ENCODE measurements at places on chromosomes 13 and 19.

GRCh38 chr13:27355894-27356293 lies 68.5 kb upstream of the GTF3A start:
- DNase-seq = no peak

GRCh38 chr19:33781415-33781935 lies 15.2 kb upstream of the KCTD15 start:
- DNase-seq = no peak

DNA sequence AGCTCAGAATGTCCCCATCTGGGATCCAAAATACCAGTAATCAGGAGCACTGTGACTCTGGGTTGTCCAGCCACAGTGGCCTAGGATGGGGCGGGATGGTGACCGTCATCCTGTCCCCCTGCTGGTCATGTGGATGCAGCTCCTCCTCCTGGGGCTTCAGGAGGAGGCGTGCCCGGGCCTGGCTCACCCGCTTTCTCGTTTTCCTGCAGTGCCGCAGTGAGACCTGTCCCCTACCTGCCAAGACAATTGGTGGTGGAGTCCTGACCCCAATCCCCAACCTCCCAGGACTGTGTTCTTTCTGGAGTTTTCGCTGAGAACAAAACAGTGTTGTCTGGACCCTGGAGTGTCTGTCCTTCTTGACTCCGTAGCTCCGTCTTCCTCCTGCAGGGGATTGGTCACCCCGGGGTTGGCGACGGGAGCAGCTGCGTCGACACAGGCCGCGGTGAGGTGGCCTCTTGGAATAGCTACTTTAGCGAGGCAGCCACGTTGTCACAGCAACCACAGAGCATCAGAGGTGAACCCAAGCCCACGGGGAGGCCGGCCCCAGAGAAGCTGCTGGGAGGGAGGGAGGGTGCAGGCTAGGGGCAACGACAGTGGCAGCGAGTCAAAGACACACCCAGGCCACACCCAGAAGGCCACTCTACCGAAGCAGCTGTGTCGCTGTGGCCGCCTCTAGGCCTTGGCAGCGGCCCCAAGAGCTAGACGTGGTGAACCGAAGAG lies 10.2 kb upstream of the EMC10 start:
- DNase-seq = no peak

DNA sequence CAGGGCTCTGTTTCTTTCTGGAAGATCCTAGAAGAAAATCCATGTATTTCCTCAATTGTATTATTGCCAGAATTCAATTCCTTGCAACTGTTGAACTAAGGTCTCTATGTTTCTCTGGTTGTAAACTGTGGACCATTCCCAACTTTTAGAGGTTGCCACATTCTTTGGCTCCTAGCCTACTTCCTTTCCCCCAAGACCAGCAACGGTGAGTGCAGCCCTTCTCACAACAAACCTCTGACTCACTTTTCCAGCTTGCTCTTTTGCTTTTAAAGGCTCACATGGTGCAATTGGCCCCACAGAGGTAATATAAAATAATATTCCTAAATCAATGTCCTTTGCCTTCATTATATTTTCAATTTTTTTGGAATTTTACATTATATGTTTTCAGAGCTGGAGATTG lies 371.3 kb downstream of the SLITRK5 start:
- no peak for DNase-seq

DNA sequence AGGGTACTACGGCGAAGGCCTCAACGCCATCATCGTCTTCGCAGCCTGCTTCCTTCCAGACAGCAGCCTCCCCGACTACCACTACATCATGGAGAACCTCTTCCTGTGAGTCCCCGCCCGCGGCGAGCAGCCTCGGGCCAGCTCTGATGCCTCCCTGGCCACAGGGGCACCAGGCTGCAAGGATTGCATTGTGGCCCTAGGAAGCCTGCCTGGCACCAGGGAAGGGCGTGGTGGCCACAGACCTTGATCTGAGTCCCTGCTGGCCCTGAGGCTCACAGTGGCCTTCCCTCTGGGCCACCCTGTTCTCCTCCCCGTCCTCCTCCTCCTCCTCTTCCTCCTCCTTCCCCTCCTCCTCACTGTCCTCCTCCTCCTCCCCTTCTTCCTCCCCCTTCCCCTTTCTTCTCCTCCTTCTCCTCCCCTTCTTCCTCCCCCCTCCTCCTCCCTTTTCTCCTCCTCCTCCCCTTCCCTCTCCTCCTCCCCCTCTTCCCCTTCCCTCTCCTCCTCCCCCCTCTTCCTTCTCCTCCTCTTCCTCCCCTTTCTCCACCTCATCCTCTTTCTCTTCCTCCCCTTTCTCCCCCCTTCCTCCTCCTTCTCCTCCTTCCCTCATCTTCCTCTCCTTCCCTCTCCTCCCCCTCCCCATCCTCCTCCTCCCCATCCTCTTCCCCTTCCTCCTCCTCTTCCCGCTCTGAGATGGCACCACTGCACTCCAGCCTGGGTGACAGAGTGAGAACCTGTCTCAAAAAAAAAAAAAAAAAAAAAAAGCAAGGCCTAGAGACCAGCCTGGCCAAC lies 24.4 kb upstream of the NMRK2 start:
- DNase-seq = no peak

GRCh38 chr19:3285647-3286176 lies 61.3 kb downstream of the CELF5 start:
- DNase-seq = peak; percentile 42

DNA sequence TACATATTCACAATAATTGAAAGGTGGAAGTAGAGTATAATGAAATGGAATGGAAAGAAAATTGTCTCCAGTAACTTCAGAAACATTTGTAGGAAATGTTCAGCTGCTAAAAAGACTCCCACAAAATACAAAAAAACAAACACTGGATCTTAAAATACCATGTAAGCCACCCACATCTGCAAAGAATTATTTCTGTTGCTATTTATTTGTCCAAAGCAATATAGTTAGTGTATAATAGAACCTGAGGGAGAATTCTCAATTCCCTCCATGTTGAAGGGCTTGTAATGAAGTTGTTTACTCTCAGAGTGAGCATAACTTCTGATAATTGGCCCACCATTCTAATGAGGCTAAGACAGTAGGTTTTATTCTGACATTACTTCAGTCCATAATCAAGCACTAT lies 37.4 kb upstream of the KLF12 start:
- DNase-seq = no peak

GRCh38 chr19:55013596-55013995 lies 24.5 kb downstream of the GP6 start:
- no peak for DNase-seq

DNA sequence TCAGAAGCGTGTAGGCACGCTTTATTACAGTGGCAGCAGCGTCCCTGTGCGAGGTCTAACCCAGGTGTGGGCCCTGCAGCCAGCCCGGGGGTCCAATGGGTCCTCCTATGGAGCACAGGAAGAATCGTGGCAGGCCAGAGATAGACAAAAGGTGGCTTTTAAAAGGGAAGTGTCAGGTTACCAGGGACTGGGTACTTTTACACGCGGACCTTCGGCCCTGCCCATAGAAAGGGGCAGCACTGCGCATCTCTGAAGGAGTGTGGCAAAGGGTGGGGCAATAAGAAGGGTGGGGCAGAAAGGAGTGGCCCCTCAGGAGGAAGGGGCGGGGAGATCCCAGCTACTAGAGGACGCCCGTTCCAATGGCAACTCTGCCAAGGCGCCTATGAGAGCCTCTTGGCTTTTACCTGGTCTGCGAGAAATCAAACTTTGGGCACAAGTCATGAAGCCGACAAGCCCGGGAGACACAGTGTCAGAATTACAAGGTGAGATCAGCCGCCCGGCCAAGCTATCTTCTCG lies 1419.8 kb downstream of the UQCRFS1 start:
- peak; percentile 48 for DNase-seq

DNA sequence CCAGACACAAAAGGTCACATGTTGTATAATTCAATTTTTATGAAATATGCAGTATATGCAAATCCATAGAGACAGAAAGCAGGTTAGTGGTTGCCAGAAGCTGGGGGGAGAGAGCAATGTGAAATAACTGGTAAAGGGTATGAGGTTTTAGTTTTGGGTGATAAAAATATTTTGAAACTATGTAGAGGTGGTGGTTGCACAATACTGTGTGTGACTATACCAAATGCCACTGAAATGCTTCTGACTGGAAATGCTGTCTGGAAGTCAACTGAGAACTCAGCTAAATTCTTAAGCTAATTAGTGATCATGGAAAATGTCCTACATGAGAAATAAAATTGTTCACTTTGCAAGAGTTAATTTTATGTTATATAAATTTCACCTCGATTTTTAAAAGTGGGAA lies 65.3 kb upstream of the RXFP2 start:
- DNase-seq = no peak

DNA sequence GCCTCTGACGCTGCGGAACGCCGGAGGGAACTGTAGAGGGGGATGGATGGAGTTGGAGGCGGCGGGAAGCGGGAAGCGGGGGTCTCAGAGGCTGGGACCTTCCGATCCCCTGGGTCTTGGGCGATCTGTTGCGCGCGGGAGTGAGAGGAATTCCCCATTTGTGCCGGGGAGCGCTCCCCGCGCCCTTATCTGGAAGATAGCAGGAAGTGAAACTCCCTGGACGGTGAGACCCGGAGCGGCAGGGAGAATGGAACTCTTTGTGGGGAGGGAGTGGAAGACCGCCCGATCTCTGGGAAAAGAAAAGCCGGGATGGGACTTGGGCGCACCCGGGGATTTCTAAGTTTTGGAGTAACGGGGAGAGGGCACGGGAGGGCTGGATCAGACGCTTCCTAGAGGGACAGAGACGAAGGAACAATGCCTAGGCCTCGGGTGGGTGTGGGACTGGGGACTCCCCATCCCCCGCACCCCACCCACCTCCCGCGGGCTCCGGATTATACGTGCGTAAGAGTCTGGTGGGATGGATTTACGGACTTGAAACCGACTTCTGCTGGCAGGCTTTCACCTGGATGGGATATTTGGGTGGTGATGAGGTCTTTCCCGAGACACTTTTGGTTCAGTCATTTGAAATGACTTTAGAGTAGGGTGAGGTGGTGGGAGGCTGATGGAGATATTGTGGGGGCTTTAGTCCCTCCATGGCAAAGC lies 495 bp downstream of the LSR start:
- DNase-seq = no peak

DNA sequence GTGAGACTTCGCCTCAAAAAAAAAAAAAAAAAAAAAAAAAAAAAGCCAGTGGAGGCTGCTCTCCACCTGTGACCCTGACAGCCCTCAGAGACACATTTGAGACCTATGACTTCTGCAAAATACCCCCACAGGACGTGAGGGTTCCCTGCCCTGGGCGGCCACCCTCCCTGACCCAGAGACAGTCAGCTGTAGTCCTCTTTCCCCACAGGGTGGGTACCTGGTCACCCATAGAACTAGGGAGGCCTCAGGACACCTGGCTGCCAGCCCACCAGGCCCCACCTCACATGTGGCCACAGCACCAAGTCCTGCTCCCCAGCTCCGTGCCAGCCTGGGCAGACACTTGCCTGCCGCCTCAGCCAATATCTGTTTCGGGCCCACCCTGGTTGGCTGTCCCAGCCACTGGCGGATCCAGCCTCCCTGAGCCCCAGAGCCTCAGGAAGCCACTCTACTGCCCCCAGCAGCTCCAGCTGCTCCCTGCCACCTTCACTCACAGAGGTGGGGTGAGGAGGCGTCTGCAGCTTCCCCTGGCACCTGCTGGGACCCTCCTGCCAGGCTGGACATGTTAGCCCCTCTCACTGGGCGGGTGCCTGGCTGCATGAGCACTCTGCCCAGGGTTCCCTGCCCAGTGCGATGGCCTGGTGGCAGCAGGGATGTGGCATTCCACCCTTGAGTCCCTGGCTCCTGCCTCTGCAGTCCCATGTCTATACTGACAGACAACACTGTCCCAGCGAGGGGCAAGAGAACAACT lies 6.9 kb downstream of the MKNK2 start:
- DNase-seq = no peak

DNA sequence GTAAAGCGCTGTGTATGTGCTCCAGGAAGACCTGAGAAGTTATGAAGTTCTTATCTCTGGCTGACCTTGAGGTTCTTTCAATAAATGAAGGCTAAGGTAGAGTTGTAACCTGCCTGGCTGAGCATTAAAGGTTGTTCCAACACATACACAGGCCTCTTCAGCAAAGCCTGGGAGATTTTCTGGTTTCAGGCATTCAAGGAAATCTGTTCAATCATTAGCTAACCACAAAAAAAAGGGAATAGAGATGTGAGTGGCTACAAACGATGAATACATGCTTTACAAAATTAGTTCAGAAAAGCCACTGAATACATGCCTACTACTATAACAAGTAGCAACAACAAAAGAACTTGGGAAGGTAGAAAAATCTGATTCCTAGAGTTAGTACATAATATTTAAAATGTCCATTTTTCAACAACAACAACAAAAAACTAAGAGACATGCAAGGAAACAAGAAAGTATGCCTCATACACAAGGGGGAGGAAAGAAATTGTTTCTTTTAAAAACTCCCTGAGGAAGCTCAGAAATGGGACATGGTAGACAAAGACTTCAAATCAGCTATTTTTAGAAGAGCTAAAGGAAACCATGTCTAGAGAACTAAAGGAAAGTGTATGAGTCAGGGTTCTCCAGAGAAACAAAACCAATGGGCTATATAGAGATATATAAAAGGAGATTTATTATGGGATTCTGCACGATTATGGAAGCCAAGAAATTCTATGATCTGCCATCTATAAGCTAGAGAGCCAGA lies 191.5 kb upstream of the IPO5 start:
- no peak for DNase-seq

GRCh38 chr19:27860309-27860934 lies 1352.5 kb downstream of the UQCRFS1 start:
- DNase-seq = no peak

- DNase-seq = no peak
Observed at GRCh38 chr13:101425156-101425471, 8.8 kb upstream of the NALCN start.

DNA sequence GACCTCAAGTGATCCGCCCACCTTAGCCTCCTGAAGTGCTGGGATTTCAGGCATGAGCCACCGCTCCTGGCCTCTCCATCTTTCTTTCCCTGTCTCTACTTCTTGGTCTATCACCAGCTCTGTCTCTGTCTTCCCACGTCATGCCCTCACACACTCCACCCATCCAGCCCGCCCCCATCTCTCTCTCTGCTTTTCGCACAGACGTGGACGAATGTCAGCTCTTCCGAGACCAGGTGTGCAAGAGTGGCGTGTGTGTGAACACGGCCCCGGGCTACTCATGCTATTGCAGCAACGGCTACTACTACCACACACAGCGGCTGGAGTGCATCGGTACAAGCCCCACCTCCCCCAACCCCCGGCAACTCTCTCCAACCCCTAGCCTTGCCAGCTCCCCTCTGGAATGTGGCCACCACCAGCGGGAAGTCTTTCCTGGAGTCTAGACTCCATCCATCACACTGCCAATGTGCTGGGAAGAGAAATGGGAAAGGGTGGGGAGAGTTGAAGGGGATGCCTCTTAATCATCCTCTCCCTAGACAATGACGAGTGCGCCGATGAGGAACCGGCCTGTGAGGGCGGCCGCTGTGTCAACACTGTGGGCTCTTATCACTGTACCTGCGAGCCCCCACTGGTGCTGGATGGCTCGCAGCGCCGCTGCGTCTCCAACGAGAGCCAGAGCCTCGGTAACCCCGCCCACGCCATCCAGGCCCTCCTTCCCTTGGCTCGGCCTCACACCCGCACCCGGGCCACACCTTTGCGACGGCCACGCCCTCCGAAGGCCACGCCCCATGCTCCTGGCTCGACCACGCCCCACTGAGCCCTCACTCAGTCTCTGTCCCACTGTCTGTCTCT lies 22.5 kb downstream of the LTBP4 start:
- DNase-seq = no peak

- DNase-seq = no peak
Observed at GRCh38 chr13:98394820-98395510, 181.9 kb downstream of the STK24 start.

Measured in activated CD8-positive, alpha-beta memory T cell treated with anti-CD3 and anti-CD28 coated beads for 1 hour (primary cell).